ENCODE measurements at places on chromosomes 6 and 20. TPM values are rescaled to one million over a fixed set of nuclear protein-coding genes. Genes with fewer than 3 reads are reported as not detected.

The MICB gene
- 0.73 TPM for total RNA-seq

The VGLL2 gene
- total RNA-seq = 0.31 TPM

The NELFE gene
- 80.0 TPM for total RNA-seq

The LHFPL5 gene
- total RNA-seq = not detected

The NANP gene
- 5.2 TPM for total RNA-seq

The ADGRF4 gene
- 0.22 TPM for total RNA-seq

The KCNS1 gene
- total RNA-seq = 0.85 TPM

The CLIC5 gene
- 1.7 TPM for total RNA-seq

The ADGB gene
- not detected for total RNA-seq

The RAB44 gene
- 0.10 TPM for total RNA-seq

The LST1 gene
- 0.85 TPM for total RNA-seq

GRCh38 chr6:149948616-149949015, 6.8 kb downstream of the ULBP2 start:
- no peak for ATAC-seq

DNA sequence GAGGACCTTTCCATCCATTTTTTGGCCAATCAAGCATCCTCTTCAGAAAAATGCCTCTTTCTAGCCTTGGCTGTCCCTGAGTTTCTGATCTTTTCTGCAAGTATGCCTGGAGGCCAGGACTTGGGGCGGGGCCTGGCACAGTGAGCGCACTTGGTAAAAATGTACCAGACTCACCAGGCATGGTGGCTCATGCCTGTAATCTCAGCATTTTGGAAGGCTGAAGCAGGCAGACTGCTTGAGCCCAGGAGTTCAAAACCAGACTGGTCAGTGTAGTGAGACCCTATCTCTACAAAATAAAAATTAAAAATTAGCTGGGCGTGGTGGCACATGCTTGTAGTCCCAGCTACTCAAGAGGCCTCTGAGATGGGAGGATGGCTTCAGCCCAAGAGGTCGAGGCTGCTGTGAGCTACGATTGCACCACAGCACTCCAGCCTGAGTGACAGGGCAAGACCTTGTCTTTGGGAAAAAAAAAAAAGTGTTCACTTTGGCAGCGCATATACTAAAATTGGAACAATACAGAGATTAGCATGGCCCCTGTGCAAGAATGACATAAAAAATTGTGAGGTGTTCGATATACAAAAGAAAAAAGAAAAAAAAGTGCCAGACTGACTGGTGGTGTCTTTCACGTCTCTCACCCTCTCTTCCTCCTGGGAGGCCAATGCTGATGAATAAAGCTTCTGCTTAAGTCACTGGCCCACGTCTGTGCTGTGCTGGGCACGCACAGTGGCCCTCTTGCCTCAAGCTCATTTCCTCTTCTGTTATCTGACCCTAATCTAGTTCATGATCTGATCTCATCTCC, 18.1 kb upstream of the SLC9A8 start:
- ATAC-seq = peak; percentile 52

- peak; percentile 13 for ATAC-seq
Observed at GRCh38 chr20:3889489-3890397, 556 bp downstream of the PANK2 start.

DNA sequence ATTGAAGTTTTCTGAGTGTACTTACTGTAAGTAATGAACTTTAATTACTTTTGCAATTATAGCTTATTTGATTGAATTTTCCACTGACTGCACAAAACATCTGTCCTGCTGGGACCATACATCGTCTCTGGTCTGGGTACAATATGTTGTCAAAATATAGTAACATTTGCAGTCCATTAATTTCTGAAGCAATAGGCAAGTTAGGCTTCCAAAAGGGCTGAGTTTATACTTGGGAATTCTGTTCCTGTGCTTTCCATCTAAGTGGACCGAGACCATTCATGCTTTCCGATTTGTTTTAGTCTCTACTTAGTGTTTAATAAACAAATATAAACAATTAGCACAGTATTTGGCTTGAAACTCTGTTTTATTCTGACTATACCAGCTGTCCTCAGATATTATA, 139.3 kb downstream of the RFPL4B start:
- no peak for ATAC-seq

DNA sequence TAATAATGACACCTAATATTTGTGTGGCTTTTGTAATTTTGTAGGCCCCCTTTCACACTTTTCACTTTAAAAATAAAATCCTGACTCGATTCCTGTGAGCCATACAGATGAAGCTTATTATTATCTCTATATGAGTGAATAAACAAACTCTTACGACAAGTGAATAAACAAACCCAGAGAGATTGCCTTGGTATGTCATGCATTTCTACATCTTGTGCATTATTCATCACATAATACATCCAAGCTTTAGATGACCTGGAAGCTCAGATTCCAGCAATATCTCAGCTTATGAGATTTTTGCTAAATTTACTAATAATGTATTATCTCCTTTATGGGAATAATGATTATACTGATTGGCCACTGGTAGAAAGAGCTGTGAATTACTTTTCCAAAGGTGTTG, 248.2 kb downstream of the TBX18 start:
- ATAC-seq = no peak

DNA sequence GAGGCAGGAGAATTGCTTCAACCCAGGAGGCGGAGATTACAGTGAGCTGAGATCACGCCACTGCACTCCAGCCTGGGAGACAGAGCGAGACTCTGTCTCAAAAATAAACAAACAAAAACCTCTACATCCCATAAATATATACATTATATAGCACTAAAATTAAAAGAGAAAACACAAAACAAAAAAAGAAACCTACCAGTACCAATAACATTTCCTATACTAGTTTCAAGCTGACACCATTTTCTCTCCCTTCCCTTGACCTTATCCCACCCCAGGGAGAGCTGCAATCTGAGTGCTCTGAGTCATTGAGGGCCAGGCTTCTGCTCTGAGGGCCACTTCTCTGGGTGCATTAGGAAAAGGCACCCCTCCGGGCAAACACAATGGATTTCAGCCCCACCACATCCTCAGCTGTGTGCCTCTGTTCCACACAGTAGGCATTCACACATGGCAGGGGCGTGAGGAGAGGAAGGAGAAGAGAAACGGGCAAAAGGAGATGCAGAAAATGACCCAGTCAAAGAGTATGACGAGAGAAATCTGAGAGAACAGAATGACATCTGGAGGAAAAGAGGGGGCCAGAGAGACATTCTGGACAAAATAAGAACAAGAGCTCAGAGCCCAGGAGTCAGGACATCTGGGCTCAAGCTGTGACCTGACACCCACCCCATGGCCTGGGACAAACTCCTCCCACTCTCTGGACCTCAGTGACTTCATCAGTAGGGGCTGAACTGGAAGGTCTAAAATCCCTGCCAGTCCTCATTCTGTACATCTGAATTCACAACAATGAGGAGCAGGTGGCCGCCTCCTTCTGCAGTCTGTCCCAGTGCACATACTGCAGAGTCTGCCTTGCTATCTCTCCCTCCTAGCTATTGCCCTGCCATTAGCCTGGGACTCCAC, 18.2 kb downstream of the TRIM26 start:
- ATAC-seq = no peak

GRCh38 chr6:57017069-57017468, 29.4 kb upstream of the KIAA1586 start:
- no peak for ATAC-seq

DNA sequence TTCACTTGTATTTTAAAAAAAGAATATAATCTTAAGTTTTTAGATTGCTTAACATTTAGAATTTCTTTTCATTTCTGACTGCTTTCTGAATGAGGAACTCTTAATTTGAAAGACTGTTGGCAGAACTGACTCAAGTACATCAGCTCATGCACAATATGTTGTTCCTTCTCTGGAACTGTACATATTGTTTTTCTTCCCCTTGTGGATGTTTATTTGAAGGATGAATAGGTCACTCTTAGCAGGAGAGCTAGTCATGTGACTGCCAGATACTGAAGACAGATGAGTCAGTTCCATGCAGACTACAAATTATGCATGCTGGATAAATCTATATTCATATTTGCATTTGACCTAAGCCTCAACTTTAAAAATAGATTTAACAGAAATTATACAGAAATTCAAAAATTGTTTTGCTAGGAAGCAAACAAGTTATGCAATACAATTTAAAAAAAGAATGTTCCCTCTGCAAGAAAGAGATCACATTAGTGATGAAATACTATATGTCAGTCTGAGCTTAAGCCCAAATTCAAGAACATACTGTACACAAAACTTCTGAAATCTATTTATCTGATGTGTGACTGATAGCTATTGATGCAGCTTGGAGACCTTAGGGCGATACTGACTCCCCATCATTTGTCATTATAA, 1274.9 kb upstream of the GJE1 start:
- ATAC-seq = peak; percentile 96

GRCh38 chr6:136312975-136313374, 23.3 kb upstream of the BCLAF1 start:
- ATAC-seq = no peak

DNA sequence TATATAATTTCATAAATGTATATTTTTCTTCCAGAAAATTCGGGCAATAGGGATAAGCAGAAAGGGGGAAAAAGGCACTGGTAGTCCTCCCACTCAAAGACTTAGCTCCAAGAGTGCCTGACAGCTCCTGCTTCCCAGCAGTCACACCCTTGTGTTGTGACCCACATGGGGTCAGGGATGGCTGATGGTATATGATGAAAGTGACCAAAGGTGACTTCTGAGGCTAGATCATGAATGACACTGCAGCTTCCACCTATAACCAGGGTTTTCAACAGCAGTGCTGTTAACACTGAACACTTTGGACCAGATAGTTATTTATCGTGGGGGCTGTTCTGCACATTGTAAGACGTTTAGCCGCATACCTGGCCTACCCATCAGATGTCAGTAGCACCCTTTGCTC, 22.3 kb downstream of the FAM50B start:
- ATAC-seq = no peak

DNA sequence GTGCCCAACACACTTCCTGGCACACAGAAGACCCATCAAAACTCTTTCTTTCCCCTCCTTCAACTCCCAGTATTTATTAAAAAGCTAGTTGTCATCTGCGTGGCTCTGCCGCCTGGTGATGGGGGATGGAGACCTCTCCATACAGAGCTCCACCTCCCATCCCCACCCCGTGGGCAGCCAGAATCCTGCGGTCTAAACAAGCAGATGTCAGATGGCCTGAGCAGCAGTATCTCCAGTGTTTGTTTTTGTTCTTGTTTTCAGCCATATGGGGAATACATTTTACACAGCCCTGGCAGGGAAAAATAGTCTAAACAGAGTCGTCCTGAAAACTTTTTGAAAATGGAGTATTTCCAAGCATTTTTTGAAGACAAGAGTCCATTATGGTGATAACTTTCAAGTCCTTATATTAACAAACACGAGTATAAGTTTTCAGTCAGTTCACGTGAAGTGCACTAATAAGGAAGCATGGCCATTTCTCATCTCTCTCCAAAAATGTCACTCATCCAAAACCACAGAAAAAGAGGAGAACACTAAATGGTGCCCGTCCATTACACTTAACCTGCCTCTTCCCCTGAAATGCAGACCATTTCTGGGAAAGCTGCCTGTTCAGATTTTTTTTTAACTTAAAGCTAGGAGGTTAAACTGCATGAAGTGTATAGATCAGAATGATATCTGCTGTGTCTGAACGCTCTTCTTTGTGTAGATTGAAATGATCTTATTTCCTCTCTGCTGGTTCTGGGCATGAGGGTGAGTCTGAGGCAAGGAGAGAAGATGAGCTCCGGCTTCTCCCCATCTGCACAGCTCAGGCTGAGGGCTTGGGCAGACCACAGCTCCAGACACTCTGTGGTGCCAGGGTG, 91.0 kb downstream of the TCP11 start:
- no peak for ATAC-seq

DNA sequence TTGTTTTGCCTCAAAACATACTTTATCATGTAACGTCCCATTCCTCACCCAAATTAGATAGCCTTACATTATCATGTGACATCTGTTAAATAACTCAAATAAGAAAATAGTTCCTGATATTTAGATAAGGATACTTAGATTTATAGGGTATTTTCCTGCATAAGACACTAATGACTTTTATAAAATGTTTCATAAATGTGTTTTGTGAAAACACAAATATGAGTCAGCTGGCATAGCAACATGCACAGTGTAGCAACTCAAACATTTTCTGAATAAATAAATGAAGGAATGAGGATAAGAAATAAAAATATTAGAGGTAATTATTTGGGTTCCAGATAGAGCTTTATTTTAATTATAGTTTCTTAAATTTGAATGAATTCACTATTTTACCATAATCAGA, 460.4 kb upstream of the PLCB4 start:
- no peak for ATAC-seq

DNA sequence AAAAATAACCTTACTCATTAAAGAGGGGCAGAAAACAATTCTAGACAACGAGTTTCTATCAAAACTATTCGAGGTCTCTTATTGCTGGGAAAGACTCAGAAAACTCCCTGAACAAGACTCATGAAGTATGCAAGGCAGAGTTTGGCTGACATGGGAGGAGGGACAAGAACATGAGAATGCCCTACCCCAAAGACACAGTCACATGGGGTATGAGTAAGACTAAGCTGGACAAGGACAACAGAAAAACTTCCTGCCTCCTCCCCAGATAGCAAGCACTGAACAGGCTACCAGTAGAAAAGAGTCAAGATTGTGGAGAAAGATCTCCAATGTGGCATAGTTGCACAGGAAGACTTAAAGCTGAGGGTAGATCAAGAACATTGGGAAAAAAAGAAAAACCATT, 39.7 kb upstream of the PHIP start:
- ATAC-seq = peak; percentile 97

- peak; percentile 54 for ATAC-seq
Observed at GRCh38 chr20:57266291-57267157, at the start of gene BMP7. TSS of gene BMP7 (minus strand) at chr20:57266641. CDS start at chr20:57266122, 519 bp downstream.

DNA sequence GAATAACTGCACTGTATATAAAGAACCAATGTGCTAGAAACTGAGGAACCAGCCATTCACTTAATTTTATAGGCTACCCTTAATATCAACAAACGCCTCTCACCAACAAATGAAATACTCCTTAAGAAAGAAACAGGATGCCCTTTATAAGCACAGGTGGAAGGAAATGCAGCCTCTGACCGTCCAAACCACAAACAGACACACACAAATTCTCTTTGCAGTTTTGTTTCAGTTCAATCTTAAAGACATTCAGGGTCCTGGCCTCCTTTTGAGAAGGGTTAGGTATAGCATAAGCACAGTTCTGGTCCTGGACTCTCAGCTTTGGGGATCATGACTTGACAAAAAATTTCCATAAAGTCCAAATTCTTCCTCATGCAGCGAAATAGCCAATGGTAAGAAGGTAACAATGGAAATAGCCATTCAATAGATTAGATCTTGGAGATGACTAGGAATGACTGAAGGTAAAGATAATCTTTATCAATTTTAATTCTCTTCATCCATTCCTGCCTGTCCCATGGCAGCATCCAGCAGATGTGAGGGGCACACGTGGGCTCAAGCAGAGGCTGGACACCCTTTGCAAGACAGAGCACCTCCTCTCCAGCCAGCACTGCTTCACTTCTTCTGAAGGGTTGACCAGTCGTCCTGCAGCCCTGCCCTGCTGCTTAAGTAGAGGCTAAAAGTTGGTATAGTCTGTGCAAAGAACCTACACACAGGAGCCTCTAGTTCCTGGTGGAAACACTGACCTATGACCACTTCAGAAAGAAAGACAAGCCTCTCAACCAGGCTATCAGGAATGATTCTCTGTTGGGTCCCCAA, 123.9 kb downstream of the CD83 start:
- ATAC-seq = no peak

- ATAC-seq = no peak
Observed at GRCh38 chr6:142958343-142958742, 13.4 kb upstream of the HIVEP2 start.

- no peak for ATAC-seq
Observed at GRCh38 chr6:22668717-22669116, 99.4 kb downstream of the HDGFL1 start.

GRCh38 chr6:25057111-25057905, 121.5 kb upstream of the RIPOR2 start:
- no peak for ATAC-seq
